ENCODE measurements at places on chromosomes 12 and 14.

GRCh38 chr14:93073910-93074769 lies 41.6 kb downstream of the ITPK1 start:
- no peak for DNase-seq

DNA sequence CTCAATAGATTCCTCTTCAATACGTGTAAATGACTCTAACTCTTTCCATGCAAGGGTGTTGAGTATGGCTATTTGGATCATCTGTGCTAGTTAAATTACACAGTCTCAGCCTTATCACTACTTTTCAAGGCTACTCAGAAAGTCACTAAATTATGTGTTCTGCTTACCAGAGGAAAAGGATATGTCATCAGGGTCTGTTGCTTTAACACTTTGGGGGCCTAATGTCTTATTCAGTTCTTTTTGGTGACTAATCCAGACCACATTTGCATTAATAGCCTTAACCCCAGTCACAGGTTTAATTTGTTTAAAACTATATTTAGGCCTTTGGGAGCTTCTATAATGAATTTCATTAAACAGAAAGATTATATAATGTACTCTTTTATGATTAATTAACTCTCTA lies 649.3 kb downstream of the RPS29 start:
- no peak for DNase-seq

DNA sequence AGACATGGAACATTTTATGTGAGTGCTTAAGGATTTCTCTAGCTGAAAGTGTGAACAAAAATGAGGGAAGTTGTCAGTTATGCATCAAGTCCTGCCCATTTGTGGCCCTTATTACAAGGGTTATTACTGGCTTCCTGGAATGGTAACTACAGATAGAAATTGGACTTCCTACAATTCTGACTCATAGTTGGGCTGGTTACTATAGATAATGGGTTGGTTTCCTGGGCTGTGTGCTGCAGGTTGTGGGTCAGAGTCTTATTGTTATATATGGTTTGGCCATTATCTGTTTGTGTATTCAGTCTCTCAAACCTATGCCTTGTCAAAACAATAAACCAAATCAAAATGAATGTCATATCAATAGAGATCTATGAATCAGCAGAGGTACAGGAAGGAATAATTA lies 313.7 kb downstream of the ADAMTS20 start:
- no peak for DNase-seq

GRCh38 chr14:52701223-52701622 lies 5.8 kb upstream of the PSMC6 start:
- no peak for DNase-seq

DNA sequence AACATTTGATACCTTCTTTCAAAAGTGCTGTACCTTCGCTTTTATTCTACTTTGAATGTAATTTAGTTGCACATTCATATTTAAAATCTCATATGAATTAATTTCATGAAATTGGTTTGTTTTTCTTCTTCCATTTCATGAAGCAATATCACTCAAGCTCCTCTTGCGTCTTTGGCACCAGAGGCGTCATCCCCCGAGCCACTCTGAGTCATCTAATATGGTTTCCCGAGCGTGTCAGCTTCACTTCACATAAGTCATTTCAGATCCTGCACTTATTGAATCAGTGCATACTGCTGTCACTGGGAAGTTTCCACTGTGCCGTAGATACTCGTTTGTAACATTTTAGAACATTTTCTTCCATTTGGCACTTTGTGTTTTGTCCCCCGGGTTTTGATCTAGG lies 105.6 kb downstream of the SLC25A47 start:
- no peak for DNase-seq

DNA sequence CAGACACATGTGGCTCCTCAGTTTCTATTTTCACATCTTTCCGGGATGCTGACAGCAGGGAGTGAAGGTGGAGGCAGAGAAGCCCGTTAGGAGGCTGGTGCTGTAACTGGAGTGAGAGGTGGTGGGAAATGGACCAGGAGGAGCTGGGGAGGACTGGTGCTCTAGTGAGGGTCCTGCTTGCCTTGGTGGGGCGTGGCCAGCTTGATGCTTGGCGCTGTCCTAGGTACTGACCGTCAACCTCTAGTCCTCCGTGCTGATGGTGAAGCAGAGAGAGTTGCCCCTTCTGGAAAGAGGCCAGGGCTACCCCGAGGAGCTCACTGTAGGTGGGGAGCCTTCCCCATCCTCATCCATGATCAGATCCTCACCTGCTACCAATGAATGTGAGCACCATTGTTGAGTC lies 1.4 kb downstream of the TRMT61A start:
- no peak for DNase-seq

Measured in GM04504 (cell line).